Activated CD8-positive, alpha-beta memory T cell treated with anti-CD3 and anti-CD28 coated beads for 48 hours (primary cell): ENCODE measurements at places on chromosomes 7 and 10.

DNA sequence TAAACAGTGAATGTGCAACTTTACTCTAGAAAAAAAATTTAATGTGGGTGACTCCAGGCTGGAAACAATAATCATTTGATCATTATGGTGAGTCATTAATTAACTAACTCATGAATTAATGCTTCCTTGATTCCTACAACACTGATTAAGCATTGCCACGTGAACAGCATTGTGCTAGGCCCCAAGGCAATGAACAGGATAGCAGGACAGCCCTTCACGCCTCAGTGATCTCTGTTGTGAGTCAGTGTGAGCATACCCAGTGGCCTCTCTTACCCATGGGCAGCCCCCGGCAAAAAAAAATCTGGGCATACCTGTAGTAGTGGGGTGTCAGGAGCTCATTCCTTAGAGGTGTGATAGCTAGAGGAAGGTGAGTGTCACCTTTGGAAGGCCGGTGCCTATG lies 76.0 kb downstream of the DENND2A start:
- no peak for DNase-seq

- DNase-seq: no peak
Observed at GRCh38 chr7:64639267-64640001, 26.5 kb upstream of the ZNF107 start.

GRCh38 chr7:80929619-80930018 lies 10.8 kb upstream of the SEMA3C start:
- no peak for DNase-seq

DNA sequence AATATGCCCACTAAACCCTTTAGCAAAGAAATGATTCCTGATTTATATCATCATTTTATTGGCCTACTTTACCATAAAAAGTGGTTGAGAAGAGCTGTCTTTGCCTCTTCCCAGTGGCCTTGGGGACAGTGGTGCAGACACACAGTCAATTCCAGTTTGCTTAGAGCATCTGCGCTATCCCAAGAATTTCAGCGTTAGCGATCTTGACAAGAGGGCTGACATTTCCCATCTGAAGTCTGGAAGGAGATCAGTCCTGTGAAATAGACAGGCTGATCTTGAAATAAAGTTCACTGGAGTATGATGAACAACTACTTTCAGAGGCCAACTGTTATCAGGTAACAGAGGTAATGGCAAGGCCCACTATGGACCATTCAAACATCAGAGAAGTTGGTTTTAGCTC lies 475.3 kb upstream of the NRP1 start:
- DNase-seq: no peak

- no peak for DNase-seq
Observed at GRCh38 chr10:71713135-71714030, 6.2 kb downstream of the C10orf105 start.

DNA sequence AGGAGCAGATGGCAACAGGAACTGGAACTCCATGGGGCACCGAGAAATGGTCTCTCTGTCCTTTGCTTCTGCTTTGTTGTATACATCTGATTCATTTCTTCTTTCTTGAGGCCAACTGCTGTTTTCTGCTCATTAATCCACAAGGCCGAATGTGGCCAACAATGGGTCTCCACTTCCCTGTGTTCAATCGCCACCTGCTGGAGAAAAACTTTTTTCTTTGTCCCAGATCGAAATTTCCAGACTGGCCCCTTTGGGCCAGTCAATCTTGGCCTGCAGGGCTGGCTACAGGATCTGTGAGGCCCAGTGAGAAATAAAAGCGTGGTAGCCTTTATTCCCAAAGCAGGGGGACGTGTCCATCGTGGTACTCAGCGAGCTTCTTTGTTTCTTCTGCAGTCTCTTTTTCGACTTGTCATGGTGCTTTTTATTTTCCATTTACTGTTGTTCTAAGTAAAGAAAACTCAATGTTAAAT lies 58.8 kb downstream of the PARP12 start:
- DNase-seq: no peak

DNA sequence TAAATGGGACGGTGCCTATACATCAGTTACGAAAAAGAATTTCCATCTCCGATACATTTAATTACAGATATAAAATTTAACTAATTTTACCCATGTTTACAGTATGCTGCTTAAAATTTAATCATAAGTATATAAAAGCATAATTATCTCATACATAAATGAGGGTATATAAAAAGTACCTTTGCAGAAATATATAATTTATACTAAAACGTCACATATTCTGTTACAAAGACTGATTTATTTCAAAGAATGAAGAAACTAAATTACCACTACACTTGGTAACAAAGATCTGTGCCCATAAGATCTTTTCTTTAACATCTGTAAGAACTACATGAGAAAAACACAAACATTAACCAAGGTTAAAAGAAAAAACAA lies 2.8 kb downstream of the DOCK4 start:
- no peak for DNase-seq

GRCh38 chr10:132539431-132539839 lies 1.8 kb downstream of the INPP5A start:
- DNase-seq: no peak

DNA sequence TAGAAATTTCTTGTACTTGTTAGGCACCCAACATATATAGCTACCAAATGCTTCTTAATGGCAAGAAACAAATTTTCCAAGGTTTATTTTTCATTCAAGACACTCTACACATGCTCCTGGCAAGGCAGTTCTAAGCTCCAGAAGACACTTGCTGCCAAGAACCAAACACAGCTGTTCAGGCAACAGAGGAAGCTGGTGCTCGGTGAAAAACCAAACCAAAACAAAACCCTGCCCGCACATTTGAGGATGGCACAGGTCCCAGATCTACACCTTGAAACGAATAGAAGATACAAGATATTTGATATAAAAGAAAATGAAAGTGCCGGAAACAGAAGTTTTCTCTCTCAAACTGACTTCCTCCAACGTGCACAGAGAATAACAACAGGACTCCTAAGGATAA lies 4.9 kb upstream of the DNTT start:
- DNase-seq: no peak

GRCh38 chr7:66930341-66930740 lies 9.3 kb downstream of the TMEM248 start:
- no peak for DNase-seq

DNA sequence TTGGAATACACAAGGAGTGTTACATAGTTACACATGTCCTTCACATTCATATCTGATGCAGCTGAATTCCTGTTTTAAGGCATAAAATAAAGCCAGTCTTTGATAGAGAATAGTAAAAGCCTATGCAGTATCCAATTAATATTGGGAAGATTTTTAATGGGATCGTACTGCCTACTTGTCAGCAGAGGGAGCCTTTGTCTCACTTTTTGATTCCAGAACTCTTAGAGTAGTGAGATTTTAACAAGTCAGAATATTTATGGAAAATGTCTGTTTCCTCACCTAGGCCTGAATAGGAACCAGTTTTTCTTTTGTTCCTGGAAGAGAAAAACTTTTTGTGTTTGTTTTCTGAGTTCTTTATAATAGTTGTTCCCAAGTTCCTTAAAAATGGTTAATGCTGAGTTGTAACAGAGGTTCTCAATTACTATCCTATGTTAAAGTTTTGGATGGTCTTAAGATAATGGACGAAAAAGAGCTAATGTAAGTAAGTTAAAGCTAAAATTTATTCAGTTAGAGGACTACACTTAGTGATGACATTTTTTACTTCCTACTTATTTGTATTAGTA lies 114.0 kb downstream of the BBS9 start:
- no peak for DNase-seq

DNA sequence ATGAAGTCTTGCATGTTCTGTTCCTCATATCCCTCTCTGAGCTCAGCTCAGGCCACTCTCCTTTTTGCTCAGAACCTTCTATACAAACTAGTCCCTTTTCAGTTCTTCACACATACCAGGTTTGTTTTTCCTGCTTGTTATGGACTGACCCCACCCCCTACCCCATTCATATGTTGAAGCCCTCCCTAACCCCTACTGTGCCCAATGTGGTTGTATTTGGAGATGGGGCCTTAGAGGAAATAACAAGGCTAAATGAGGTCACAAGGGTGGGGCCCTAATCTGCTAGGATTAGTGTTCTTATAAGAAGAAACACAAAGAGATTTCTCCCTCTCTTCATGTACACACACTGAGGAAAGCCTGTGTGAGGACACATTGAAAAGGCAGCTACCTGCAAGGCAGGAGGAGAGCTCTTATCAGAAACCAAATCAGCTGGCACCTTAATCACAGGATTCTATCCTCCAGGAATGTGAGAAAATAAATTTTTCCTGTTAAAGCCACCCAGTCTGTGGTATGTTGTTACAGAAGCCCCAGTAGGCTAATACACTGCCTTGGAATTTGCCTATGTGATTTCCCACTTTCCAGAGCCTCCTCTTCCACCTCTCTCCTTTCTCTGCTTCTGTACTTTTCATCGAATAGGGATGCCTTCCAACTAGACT lies 67.3 kb upstream of the DNAJB12 start:
- DNase-seq: no peak

DNA sequence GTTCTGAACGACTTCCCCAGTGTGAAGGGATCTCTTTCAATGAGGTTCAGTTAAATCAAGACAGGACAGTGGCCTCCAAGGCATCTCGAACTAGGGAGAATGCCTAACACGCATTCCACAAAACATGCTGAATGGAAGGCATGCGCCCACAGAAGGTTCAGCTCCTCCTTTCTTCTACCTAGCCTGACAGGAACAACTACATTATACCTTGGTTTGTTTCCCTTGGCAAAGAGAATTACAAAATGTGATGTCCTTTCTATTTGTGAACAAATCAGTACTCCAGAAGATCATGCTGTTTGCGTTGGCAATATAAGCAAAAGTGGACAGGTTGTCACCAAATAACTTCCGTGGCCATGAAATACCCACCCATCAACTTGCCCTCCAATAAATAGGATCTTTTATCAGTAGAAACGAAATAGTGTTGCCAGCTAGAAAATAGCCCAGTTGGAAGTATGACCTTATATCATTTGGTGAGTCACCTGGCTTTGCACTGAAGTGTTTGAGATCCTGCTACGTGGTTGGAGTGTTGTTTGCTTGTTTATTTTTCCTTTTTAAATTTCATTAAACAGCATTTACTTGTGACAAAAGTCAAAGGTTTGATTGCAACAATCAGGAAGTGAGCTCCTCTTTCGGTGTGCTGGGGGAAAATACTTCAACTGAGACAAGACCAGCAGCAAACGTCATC lies 117.0 kb upstream of the FAM204A start:
- DNase-seq: no peak

DNA sequence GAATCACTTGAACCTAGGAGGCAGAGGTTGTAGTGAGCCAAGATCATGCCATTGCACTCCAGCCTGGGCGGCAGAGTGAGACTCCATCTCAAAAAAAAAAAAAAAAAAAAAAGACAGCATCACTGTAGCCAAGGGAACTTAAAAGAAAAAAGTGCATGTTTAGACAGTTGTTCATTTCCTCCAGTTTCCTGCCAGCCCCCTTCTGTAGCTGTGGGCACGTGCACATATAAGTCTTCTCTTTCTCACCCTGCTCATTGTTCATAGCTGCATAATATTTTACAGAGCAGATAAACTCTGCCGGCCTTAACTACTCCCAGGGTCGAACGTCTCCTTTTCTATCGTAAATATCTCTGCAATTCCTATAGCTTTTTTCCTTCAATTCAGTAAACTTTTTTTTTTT lies 132.6 kb downstream of the LHPP start:
- no peak for DNase-seq

GRCh38 chr7:120743128-120743527 lies 114.8 kb downstream of the TSPAN12 start:
- no peak for DNase-seq

- no peak for DNase-seq
Observed at GRCh38 chr10:122053314-122053713, 64.4 kb downstream of the TACC2 start.

DNA sequence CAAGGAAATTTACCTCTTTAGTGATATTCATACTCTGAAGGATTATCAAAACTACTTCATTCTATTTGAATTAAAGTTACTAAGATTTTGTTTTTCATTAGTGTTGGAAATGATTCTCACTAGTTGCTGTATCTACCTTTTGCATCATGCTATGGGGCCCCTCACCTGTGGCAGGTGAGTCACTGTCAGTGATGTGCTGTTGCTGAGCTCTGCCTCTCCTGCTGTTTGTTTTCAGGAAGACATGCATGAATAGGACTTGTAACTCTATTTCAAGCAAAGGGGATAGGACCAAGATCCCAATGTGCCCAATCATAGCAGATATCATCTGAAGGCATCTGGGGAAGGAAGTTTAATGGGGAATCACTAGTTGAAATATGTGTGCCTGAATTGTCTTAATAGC lies 57.4 kb upstream of the AGR3 start:
- no peak for DNase-seq

- DNase-seq: no peak
Observed at GRCh38 chr10:5628451-5629302, 37.7 kb downstream of the ASB13 start.

GRCh38 chr7:15057272-15057671 lies 154.7 kb upstream of the DGKB start:
- DNase-seq: no peak

GRCh38 chr10:93806903-93807302 lies 49.2 kb downstream of the LGI1 start:
- DNase-seq: no peak

DNA sequence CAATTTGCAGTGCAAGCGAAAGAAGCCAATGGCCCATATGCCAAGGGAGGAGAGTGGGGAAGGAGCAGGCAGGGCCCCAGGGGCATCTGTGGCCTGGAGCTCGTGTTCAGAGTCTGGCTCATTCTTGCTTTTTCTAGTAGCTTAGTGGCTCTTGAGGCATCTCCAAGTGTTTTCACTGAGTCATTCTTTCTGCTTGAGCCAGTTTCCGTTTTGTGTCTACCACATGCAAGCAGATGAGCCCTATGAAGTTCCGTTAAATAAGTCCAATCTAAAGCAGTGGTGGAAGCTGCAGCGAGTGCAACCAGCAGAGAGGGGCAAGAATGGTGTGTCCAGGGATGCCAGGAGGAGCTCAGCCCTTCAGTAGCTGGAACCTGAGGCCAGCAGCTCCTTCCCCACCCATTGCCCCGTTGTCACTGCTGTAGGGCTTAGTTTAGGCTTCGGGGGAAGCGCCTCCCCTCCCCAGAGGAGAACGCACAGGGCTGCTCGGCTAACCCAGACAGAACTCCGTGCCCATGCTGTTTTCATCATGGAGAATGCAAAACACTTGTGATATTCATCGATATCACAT lies 57.4 kb upstream of the EBF3 start:
- DNase-seq: no peak

- DNase-seq: no peak
Observed at GRCh38 chr7:112079673-112080072, 126.5 kb downstream of the DOCK4 start.

- DNase-seq: no peak
Observed at GRCh38 chr7:73635428-73636200, 11.3 kb upstream of the MLXIPL start.

GRCh38 chr10:20975236-20975635 lies 78.1 kb upstream of the NEBL start:
- DNase-seq: no peak

GRCh38 chr7:30428246-30429155 lies 50.1 kb downstream of the NOD1 start:
- no peak for DNase-seq

DNA sequence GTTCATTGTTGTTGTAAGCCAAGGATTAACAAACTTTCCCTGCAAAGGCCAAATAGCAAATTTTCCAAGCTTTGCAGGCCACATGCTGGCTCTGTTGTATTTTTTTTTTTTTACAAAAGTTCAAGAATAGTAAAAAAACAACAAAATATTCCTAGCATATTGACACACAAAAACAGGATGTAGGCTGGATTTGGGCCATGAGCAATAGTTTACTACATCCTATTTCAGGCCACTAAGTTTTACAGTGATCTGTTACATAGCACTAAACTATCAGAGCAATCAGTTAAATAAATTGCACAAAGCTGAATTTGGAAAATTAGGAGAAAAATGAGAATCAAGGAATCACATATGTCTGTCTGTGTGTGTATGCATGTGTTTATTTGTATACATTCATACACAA lies 491.8 kb upstream of the GHITM start:
- DNase-seq: no peak
